LHCN-M2 (cell line): ENCODE measurements at places on chromosomes 2 and 18. TPM values are rescaled to one million over a fixed set of nuclear protein-coding genes. Genes with fewer than 3 reads are reported as not detected.

The IL1R2 gene
- total RNA-seq: 0.26 TPM in 1 of 2 replicates, not detected in the other

DNA sequence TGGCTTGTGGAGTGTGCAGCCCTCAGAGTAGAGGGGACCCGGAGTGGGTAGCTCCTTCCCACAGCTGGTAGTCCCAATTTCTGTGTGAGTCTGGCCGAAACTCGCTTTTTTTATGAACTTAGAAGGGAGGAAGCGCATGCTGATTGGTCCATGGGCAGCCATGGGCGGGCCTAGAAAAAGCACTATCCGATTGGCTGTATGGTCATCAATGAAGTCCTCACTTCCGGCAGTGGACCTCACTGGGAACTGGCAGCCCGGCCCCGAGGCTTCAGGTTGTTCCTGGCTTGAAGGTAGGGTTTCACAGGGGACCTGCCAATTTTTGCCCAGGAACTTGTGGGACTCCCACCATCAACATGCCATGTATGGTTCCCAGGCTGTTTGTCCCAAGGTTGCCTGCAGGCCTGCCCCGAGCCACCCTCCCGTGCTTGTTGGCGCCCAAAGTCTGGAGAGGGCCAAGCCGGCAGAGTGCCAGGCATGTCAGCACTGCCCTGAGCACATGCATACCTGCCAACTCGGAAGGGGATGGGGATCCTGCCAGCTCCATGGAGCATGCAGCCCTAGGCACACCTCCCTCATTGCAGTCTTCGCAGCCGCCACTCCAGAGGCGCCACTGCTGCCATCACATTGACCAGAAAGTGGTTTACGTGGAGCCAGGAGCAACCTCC, 98.5 kb downstream of the ATP9B start:
- DNase-seq: no peak

The MAP3K19 gene
- total RNA-seq: not detected in 2 replicates

The RAMP1 gene
- 13.5 and 14.2 TPM in 2 replicates for total RNA-seq

The IL36G gene
- total RNA-seq: not detected in 2 replicates

DNA sequence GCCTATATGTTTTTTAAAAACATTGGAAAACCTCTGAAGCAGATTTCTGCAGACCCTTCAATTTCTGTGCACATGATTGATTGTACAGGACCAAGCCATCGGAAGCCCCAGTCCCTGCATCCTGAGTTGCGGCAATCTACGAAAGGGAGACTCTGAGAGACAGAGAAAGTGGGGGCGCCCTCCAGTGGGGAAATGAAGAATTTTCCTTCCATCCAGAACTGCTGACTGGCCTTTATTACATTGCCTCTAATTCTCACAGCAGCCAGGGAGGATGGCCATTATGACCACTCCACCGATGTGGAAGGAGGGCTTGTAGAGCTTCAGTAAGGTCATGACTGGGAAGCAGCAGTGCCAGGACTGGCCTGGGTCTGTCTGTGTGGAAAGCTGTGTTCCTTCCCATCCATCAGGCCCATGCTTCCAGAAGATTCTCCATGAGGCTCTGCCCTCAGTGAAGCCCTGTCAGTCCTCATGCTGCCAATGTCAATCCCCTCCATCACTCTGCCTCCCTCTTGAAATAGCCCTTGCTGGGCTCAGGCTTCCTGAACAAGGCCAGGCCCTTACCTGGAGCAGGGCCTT, 20.0 kb upstream of the RESP18 start:
- peak; percentile 57 for DNase-seq

The ACADL gene
- not detected in 2 replicates for total RNA-seq

The VWC2L gene
- under 0.01 TPM in 1 of 2 replicates, not detected in the other for total RNA-seq

DNA sequence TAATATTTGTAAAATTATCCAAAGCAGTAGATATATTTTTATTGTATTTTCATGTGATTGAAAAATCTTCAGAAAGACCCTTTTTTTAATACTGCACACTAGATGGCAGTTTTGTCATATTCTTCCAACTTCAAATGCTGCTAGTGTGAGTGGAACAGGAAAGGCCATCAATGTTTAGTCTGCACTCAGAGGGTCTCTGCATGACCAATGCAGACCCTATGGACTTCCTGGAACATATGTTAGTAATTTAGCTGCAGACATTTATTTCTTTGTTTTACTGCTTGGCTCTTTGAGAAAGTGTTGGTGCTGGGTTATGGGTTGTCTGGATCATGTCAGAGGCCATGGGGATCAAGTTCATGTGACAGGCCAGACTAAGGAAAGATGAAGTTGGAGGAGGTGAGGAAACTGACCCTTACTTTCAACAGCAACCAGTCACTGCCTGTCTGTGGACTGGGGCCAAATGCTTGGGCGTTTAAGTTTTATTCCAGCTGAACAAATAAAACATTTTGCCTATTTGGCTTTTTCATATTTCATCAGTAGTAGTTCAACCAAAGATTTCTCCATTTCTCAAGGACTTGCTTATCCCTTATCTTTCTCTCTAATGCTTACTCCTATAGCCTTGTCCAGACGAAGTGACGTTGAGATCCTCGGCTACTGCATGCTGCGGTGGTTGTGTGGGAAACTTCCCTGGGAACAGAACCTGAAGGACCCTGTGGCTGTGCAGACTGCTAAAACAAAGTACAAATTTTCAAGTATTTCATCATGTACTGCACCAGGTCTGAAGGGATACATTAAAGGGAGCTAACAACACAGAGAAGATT, 84.8 kb downstream of the VRK2 start:
- peak; percentile 25 for DNase-seq

DNA sequence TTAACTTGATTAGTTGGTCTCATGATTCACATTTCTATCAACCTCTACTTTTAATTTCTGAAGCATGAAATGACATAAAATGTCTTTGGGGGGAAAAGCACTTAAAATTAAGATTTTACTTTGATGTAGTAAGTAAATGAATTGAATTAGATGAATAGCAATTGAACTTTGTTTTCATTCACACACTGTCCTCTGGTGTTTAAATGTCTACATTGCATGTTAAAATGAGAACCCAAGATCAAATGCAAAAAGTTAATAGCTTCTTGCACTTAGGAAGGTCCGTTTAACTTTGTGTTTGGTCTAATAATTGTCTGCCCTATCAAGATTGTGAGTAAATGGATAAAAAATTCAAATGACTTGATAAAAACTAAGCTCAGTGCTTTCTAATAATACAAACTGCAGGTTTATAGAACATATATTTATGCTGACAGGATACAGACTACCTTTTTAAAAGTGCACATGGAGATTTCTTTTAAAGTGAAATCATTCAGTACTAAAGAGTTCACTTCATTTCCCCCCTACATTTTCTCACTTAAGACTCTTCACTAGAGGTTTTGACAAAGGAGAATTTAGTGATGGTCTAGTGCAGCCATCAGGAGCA, 156.2 kb upstream of the NABP1 start:
- peak; percentile 26 for DNase-seq

- DNase-seq: peak; percentile 7
These were observed 19.1 kb downstream of the CYBRD1 start for GRCh38 chr2:171541202-171541887.

The NFATC1 gene
- 3.9 and 4.5 TPM in 2 replicates for total RNA-seq

The HOXD10 gene
- not detected in 2 replicates for total RNA-seq

The CXXC1 gene
- 53.8 and 72.9 TPM in 2 replicates for total RNA-seq

DNA sequence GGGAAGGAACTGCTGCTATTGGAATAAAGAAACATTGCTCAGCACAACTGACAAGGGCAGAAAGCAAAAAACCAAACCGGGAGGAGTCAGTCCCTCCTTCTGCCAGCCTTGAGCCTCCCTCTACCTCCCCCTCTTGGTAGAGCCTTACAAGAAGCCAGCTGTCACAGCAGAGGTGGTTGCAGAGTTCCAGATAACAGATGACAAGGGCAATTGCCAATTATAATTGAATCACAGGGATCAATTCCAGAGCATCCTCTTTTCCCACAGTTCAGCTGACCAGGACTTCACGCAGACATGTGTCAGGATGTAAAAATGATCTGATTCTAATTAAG, 548.2 kb upstream of the LRRTM1 start:
- DNase-seq: no peak

GRCh38 chr2:180907731-180908130, 72.7 kb upstream of the UBE2E3 start:
- DNase-seq: peak; percentile 83

The G6PC2 gene
- total RNA-seq: not detected in 2 replicates

GRCh38 chr18:74337155-74337911, 21.7 kb downstream of the C18orf63 start:
- no peak for DNase-seq

- DNase-seq: peak; percentile 34
These were observed 159.0 kb downstream of the TMX3 start for GRCh38 chr18:68555879-68556301.
